Fibroblast of lung (primary cell): ENCODE measurements at places on chromosomes 16 and 17.

DNA sequence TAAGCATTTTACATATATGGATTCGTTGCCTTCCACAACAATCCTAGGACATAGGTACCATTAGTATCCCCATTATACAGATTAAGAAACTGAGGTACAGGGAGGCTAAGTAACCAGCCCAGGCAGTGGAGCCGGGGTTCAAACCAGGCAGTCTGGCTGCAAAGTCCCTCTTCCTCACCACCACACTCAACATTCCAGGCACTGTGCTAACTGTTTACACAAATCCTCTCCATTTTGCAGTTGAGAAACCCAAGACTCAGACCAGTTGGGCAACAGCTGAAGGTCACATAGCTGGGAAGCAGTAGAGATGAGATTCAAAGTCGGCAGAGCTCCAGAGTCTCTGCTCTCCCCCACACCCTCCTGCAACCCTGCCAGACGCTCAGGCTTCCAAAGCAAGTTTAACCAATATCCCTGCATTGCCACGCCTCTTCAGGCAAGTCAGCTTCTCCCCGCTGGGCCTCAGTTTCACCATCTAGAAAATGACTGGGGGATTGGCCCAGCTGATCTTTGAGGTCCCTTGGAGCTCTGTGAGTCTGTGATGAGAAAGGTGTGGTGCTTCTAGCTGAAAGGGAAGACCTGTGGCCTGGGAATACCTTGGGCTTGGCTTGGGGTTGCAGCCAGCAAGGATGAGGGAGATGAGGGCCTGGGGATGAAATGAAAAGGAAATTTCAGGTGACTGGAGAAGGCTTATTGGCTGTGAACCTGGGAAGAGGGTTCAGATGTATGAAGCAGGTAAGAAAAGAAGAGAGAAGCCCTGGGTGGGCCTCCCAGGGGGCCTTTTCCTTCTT, 14.0 kb downstream of the CCR7 start:
- DNase-seq, result peak; percentile 100

- peak; percentile 84 for DNase-seq
Measured at GRCh38 chr16:19502395-19503131, 19.3 kb downstream of the GDE1 start.

DNA sequence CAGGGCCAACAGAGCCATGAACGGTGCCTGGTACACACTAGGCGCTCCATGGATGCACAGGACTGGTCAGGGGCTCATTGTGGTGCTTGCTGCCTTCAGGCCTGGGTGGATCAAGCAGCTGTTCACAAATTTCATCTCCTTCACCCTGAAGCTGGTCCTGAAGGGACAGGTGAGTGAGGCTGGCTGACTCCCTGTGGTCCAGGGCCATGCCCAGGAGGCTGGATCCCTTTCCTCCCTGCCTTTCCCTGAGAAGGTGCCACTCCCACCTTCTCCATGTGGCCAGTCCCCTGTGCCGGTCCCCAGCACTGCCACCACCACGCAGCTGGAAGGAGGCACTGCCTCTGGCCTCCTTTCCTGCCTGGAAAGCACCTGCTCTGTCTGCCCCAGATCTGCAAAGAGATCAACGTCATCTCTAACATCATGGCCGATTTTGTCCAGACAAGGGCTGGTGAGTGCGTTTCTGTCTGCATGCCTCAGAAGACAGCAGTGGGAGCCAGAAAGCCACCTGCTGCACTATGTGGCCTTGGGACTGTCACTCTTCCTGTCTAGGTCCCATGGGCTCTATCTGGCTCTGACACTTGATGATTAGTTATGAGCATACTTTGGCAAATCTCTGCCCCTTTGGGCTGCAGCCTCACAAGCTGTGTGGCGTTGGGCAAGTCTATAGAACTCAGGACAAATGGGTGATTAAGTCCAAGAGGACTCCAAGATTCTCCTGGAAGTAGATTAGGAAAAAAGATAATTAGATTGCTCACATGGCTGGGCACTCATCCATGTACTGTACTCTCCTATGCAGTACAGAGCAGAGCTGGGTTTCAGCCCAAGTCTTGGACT, 9.4 kb downstream of the CETP start:
- no peak for DNase-seq

DNA sequence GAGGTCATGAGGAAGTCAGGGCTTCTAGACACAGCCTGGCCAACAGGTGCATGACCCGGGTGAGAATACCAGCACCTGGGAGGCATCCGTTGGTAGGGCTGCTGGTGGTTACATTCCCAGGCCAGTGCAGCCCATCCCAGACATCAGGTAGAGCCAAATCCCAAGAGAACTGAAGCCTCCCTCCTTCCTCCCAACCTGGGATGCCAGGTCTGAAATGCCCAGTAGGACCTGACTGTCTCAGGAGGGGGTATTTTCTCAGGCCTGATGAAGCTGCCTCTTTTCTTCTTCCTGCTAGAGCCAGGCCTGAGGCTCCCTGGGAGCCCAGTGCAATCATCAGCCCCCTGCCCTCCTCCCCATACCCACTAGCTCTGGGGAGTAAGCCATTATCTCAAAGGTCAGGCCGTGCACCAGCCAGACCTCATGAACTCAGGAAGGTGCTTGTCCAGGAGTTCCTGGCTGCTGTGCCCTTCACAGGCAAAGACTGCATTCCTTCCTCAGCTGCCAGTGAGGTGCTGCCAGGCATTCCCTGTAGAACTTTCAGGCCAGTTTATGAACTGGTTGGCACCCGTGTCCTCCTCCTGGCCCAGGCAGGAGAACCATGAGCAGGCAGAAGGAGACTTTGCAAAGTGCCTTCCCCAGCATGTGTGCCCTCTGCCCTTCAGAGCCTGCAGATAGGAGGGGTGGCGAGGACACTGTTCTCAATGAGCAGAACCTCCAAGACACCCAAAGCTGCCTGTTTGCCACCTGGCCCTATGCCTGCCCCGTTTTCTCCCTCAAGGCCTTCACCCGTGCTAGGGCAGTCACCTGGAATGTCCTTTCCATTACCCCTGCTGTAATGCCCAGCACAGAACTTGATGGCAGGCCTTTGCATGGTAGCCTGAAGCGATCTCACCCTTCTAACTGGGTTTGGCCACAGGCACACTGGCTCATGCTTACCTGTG, 7.6 kb downstream of the TBX2 start:
- peak; percentile 51 for DNase-seq

DNA sequence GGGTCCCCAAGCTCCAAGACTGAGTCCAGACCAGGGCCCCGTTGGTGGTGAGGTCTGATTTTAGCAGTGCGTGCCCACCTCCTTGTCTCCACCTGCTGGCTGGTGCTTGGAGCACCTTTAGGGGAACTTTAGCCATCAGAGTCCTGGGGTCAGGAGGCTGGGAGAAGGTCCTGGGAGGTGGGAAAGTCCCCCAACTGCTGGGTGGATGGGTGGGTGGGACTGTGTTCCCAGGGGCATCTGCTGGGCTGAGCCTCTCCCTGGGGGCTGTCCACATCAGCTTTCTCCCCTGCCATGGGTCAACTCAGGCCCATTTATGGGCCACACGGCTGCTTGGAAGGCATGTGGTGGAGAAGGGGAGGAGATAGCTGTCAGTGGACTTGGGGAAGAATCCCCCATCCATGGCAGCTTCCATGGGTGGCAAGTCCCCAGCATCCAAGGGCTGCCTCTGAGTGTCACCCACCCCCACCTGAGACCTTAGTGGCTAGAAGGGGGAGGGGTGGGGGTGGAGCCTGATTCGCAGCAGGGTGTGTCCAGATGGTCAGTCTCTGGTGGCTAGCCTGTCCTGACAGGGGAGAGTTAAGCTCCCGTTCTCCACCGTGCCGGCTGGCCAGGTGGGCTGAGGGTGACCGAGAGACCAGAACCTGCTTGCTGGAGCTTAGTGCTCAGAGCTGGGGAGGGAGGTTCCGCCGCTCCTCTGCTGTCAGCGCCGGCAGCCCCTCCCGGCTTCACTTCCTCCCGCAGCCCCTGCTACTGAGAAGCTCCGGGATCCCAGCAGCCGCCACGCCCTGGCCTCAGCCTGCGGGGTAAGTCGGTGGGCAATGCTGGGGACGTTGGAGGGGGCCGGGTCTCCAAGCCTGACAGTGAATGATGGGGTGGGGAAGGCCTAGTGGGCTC, at the start of gene TRPV2:
Gene TRPV2 (plus strand): TSS at position 541 of the 894 bp plus-strand sequence. CDS start 2,098 bp downstream, outside the sequence.
- DNase-seq, result no peak

DNA sequence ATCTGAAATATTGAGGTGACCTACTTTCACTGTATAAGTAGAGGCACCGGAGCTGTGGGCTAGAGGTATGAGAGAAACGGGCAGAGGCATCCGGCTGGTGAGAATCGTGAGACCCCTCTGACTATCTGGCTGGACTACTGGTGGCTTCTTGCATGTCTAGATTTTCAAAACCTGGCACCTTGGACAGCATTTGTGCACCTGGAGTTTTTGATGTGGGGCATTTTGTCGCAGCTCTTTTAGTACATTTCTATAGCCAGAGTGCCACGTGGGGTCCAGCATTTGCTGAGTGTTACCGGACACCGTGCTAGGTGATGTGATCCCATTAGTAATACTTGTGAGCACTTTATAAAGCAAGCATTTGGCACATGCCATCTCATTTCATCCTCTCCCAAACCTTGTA, 32.6 kb upstream of the SHISA9 start:
- no peak for DNase-seq

DNA sequence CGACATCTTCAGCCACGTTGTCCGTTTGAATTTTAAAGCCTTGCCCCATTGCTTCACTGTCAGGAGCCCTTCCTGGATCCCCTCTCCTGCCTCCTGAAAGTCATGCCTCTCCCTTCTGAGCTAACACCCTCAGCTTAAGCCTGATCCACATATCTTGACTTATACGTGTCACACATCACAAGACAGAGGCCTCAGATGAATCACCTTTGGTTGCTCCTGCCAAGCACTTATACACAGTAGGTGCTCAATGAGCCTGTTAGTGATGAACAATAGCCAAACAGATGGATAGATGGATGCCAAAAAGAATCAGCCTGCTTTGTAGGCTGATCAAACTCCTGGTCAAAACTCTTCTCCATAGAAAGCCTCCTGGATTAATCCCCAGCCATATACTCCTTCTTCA, 31.8 kb downstream of the PITPNM3 start:
- DNase-seq, result peak; percentile 40

DNA sequence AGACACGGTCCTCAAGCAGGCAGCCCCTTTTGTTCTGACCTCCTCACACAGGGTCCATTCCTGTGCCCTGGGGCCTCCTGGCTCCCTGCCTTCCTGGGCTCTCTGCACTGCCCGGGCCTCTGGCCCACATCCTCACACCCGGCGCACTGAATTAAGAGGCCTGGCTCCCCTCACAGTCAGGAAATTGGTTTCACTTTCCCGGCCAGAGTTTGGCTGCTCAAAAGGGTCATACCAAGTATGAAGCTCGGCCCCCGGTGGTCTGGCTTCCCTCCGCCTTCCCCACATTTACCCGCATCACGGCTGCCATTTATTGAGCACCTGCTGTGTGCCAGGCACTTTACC, 220.0 kb downstream of the NTN1 start:
- peak; percentile 49 for DNase-seq

DNA sequence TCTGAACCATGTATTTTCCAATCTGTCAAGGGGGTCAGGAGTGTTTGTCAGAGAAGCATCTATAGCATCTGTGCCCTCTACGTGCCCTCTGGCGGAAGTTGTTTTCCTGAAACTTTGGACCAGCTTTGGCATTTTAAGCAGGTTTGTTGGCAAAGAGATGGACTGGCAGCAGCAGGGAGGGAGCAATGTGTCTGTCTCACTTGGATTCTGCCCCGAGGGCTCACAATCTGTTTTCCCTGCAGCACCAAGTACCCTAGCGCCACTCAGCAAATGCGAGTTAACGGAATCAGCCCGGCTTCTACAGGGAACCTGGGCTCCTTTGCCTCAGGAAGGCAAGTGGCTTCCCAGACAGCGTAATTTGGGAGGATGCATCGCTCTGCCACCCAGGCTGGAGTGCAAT, 17.4 kb downstream of the DUSP14 start:
- no peak for DNase-seq
